SK-N-MC (cell line): ENCODE measurements at places on chromosomes 6 and 20.

GRCh38 chr20:46985250-46985649 is 90.6 kb downstream of the EYA2 start:
- no peak for DNase-seq

- DNase-seq: no peak
Observed at GRCh38 chr20:39674842-39675241, 712.7 kb downstream of the DHX35 start.

DNA sequence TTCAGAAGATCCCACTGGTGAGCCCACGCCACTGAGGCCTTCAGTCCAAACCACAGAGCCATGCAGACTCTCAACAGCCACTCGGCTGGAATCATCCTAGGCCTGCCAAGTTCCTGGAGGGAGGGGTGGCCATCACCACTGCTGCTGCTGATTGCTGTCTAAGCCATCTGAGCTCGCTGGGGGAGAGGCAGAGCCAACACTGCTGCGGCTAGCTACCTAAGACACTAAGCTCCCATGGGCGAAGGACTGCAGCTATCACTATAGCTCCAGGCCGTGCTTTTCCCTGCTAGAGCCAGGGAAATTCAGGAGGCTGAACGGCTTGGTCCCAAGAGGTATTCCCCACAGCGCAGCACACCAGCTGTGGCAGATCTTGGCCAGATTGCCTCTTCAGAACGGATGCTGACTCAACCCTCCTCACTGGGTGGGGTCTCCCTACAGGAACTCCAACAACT is 73.6 kb downstream of the TBC1D32 start:
- no peak for DNase-seq

- DNase-seq: no peak
Observed at GRCh38 chr6:116327803-116328527, 42.8 kb upstream of the DSE start.

DNA sequence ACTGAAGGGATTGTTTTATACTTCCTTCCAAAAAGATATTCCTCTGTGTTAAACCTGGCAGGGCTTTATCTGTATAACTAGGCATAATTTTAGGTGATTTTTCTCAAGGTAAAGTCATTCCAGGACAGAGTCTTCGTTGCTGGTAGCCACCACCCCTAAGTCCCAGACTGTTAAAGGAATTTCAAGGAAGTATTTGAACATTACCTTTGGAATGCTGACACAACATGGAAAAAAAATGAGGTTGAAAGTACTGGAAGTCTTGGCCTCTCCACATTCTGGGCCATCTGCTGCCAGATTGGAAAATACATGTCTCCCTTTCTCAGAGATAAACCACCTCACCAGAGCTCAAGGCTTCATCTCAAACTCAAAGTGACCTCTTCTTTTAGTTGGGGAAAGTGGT is 27.0 kb upstream of the ETV7 start:
- DNase-seq: no peak

- DNase-seq: no peak
Observed at GRCh38 chr20:37309936-37310590, 20.6 kb downstream of the MANBAL start.

GRCh38 chr20:19750101-19750606 is 7.9 kb upstream of the RIN2 start:
- DNase-seq: no peak
